ENCODE measurements at places on chromosomes 1 and 21. TPM values are rescaled to one million over a fixed set of nuclear protein-coding genes. Genes with fewer than 3 reads are reported as not detected.
A peak's percentile ranks its signal among the peaks of the same experiment; 100 is the strongest.

The RGS5 gene
- total RNA-seq, result 63.9 TPM

GRCh38 chr1:198271467-198271866, 114.7 kb downstream of the NEK7 start:
- H3K4me1 ChIP-seq, result peaks cover 15% of the 10 kb centered on the region
- no peak overlapping the region for H3K4me3 ChIP-seq
- H3K27ac ChIP-seq, result peak overlapping the region; percentile 21
- no peak for DNase-seq
- no peaks in the 10 kb centered on the region for H3K27me3 ChIP-seq
- H3K36me3 ChIP-seq, result no peaks in the 10 kb centered on the region

The KPRP gene
- not detected for total RNA-seq

The TMIGD3 gene
- 3.9 TPM for total RNA-seq

The EPB41 gene
- total RNA-seq, result 69.0 TPM

Measured in lung (tissue), 17 donors.